ENCODE measurements at places on chromosomes 4 and X.

DNA sequence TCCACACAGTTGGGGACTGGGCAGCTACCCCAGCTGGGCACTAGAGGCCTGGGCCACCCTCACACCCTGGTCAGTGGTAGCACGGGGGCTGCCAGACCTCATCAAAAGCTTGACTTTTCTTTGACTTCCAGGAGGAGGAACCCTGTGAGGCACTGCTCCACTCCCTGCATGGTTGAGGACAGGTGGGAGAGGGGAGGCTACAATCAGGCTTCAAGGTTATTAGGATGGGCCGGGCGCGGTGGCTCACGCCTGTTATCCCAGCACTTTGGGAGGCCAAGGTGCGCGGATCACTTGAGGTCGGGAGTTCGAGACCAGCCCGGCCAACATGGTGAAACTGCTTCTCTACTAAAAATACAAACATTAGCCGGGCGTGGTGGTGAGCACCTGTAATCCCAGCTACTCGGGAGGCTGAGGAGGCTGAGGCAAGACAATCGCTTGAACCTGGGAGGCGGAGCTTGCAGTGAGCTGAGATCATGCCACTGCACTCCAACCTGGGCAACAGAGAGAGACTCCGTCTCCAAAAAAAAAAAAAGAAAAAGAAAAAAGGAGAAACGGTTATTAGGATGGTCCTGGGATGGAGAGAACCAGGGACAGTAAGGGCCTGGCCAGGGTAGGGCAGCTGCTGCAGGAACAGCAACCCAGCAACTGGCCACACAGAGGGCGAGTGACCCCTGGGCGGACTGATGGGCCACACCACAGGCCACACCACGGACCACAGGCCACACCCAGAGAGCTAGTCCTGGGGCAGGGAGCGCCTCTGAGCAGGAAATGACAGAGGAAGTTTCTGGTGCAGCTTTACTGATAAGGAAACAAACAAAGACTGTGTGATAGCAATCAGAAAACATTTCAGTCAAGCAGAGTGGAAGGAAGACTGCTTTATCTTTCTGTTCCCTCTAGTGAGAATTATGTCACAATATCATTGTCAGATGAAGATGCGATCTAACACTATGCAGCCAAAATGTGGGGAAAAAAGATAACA is 20.5 kb upstream of the OPN1LW start:
- DNase-seq, result peak; percentile 54

DNA sequence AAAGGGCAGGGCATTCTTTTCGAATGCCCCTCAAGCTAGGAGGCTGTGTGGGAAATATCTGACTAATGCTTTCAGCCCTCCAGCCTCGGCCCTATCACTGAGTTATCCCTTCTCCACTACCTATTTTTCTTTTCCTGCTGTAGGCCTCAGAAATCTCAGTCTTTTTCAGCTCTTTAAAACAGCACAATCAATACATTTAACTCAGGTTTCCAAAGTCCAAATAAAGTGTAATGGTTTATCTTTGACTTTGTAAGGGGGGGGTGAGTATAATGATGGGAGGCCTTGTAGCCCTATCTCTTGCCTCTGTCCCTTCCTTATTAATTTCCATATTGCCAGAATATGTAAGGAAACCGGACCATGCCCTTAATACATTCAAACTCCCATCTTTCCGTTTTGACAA is 1.6 kb upstream of the WNK3 start:
- DNase-seq, result no peak

- peak; percentile 9 for DNase-seq
These were observed 101.1 kb upstream of the CYLC1 start for GRCh38 chrX:83759872-83760271.

DNA sequence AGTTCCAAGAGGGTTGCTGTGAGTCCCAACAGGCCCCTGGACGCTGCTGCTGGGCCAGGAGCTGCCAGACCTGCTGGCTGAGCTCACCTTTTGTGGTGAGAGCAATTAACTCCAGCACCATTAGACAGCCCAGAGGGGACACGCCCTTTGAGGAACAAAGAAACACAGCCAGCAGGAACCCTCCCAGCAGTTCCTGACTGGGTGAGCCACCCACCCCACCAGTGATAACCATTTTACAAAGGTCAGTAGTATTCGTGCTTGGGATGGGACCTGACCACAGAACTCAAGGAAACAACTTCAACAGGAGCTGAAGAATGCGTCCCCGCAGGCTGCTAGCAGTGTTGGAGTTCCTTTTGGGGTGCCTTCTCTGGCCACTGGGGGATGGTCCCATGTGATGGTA is 38.8 kb upstream of the AFAP1 start:
- no peak for DNase-seq

GRCh38 chr4:10288830-10289537 is 168.2 kb downstream of the ZNF518B start:
- no peak for DNase-seq

DNA sequence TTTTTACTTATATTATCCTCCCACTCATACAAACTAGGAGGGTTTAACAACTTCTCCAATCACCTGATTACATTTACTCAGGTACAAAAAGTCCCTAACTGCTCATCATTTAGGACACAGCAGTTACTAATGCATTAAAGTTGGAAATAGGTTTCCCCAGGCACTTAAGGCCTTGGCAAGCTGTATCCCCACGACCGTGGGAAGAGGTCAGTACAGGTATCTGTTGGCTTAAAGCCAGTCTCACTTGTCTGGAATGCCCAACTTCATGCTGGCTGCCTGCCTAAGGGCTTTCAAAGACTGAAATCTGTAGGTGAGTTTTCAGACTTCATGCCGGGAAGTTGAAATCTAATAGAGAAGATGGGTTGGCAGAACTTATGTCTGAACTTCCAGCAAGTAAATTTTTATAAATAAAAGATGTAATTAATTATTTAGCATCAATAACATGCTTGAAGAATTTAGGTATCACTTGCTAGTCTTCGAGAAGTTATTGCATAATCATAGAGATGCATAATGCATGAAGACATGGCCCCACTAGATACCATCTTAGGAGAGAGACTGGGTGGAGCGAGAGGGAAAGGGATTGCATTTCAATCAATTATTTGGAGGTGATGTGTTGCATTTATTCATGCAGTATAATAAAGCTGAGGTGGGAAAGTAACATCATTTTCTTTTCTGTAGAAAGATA is 54.2 kb downstream of the SCD5 start:
- no peak for DNase-seq

GRCh38 chr4:164926301-164926700 is 49.3 kb downstream of the APELA start:
- no peak for DNase-seq

DNA sequence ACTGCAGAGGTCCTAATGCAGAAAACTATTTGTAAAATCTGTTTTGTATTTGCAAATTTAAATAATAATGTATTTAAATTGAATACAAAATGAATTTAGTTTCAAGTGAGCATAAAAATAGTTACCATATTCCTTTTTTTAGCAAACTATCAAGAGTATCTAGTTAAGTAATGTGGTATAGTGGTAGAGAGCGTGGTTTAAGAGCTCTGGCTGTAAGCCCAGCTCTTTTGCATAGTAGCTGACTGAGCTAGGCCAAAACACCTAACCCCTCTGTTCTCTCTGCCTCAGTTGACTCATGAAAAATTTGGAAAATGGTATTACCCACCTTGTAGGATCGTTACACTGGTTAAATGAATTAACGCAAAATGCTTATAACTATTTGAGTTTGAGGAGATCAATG is 18.1 kb upstream of the ADAD1 start:
- DNase-seq, result no peak

DNA sequence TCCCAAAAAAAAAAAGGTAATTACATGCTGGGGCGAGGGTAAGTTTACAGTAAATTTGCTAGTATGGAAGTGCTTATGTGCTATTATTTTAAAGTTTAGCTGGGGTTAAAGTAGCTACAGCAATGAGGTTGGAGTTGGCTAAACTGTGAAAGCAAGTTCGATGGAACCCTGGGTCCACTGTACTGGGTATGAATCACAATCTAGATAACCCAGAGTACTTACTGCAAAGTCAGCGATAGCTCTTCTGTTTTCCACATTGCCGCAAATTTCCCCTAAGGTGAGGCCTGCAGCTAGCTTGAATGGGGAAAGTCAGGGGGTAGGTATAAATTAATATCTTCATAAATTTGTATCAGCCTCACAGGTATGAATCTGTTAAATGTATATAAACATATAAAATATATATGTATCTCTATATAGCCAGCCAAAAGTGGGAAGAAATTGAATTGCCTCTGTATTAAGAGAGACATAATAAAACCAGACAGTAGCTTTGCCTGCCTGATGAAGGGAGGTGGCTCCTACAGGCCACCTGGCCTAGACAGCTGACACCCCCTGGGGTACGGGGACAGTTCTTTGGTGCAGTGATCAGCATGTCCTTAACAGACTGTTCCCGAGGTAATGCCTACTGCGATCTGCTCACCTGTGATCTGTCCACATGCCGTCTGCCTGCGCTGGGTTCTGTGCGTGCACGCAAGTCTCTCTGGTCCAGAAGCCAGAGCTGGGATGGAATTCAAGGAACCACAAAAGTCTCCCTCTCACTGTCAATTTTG is 30.6 kb downstream of the CLRN2 start:
- no peak for DNase-seq

DNA sequence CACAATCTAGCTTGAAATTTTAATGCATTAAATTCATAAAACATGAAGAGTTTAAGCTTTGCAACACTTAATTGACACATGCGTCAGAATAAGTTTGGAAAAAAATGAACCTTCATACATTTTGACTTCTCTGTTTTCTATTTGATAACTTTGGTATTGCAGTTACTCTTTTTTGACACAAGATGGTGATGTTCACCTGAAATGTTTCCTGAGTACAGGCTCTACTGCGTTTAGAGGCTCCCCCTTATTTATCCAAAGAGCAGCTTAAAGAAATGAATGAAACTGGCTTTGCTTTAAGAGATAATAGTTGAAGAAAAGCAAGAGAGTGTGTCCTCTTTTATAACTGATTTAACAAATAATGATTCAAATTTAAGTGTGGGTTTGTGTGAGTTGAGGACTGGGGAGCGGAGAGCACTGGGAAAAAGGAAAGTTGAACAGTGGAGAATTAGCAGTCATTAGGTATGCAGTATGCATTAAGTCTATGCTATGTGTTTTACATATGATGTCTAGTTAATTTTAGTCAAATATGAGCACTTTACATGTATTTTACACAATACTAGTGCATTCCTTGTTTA is 180.6 kb upstream of the NUDT6 start:
- peak; percentile 24 for DNase-seq

GRCh38 chr4:170017252-170017651 is 8.9 kb downstream of the MFAP3L start:
- DNase-seq, result no peak

- no peak for DNase-seq
These were observed 22.8 kb downstream of the C4orf54 start for GRCh38 chr4:99634742-99635360.

GRCh38 chrX:87063642-87064041 is 454.0 kb upstream of the KLHL4 start:
- DNase-seq, result no peak

DNA sequence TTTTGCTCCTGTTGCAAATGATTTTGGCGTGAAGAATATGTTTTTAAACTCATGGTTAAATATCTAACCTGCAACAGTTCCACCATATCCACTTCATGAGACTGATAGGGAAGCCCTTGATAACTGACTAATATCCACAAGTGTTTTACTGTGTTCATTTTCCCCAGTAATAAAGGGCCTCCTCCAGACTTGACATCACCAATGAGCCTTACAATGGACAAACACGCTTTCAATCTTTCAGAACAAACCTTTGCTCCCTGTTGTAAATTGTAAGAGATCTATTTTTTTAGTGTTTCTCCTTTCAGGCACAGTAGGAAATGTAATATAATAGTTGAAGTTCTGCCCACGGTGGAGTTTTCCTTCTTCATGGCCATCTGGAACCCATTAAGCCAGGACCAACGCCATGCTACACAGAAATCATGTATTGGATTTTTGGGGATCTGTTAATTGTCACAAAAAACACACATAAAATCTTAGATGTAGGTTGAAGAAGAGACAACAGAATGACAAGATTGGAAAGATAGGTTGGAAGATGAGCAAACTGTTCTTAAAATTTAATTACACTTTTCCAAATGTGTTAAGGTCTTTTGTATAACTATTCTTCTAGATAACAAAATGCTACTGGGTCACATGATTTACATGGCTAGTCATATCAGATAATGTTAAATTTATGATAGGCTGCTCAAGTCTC is 1030.1 kb downstream of the FSTL5 start:
- DNase-seq, result no peak

- DNase-seq, result no peak
These were observed 504.0 kb downstream of the RAPGEF2 start for GRCh38 chr4:159606835-159607234.

- no peak for DNase-seq
These were observed 48.6 kb upstream of the AP1S2 start for GRCh38 chrX:15903186-15903681.

DNA sequence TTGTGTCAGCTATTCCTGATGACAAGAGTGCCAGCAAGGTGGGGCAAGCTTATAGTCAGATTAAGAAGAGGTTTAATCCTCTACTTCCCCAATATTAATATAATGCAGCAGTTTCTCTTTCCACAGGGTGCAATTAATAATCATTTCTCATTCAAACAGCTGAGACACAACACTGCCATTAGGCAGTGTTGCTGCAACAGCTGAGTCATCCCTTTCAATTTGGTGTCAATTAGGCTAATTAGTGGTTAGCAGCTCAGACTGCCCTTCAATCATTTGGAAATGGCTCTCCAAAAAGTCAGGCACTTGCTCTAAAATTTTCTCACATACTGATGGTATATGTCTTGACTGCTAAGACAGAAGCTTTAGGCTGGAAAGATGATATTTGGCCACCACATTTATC is 265.7 kb upstream of the FAM241A start:
- no peak for DNase-seq

- DNase-seq, result no peak
These were observed 14.6 kb upstream of the ADH5 start for GRCh38 chr4:99103166-99103565.

DNA sequence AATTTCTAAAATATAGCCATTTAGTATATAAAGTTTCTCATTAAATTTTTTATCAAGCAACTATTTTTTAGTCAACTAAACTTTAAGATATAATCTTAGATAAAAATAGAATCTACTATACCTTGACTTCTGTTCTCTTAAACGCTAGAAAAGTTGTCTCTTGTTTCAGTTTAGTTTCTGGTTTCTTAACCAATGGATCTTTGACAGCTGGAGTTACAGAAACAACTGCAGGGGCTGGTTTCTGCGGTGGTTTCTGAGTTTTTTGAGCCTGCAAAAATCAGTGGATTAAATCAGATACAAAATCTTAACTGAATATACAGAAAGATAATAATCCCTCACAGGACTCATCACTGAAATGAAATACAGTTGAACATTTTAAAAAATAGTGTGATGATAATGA is 21.9 kb downstream of the INTS12 start:
- DNase-seq, result no peak
